ENCODE measurements at places on chromosomes 3 and 15. TPM values are rescaled to one million over a fixed set of nuclear protein-coding genes. Genes with fewer than 3 reads are reported as not detected.

Gene SI
- not detected for total RNA-seq

Gene C2CD4B
- not detected for total RNA-seq

Gene FOXB1
- not detected for total RNA-seq

Gene MAP6D1
- total RNA-seq: 4.9 TPM

Gene SLC28A1
- total RNA-seq: not detected

Gene GREM1
- not detected for total RNA-seq

Gene CHRNA5
- 9.0 TPM for total RNA-seq

Gene FAM107A
- not detected for total RNA-seq

Gene ITIH3
- not detected for total RNA-seq

Gene DGKG
- 16.4 TPM for total RNA-seq

Gene GOLGA8M
- 0.74 TPM for total RNA-seq
